ENCODE measurements at places on chromosomes 7 and 10. TPM values are rescaled to one million over a fixed set of nuclear protein-coding genes. Genes with fewer than 3 reads are reported as not detected.

The LIPK gene
- total RNA-seq = not detected

The GDI2 gene
- 250 TPM for total RNA-seq

The LIPN gene
- not detected for total RNA-seq

GRCh38 chr7:150326657-150327268, 3.4 kb upstream of the ACTR3C start:
- no peak for DNase-seq

DNA sequence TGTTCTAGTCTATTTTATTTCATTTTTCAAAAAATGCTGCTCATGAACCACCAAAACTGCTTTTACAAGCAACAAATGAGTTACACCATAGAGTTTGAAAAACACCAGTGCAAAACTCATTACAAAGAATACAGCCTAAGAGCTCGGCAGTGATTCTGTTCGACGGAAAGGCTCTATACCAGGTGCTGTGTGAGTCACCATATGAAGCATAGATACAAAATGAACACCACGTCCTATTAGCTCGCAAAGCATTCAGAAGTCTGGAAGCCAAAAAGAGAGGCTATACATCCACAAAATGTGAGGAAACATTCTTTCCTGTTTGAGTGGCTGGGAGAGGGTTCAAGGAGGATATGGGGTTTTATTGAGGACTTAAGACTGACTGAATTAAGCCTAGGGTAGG, 136.1 kb downstream of the ATE1 start:
- DNase-seq = no peak

- DNase-seq = no peak
Observed at GRCh38 chr7:157568770-157569584, 232.2 kb downstream of the DNAJB6 start.

DNA sequence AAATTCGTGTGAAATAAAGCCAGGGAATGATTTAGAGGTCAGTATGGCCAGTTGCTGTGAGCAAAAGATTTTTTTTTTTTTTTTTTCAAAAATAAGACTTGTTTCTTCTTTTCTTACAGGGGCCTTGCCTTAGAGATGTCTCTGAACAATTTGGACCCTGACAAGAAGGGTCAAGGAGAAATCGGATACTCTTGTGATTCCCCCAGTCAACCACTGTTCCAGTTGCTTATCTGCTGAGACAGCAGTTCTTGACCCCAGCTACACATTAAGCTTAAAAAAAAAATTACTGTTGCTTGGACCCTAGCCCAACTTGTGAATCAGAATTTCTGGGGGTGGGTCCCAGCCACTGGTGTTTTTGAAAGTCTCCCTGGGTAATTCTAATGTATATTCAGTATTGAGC, 12.0 kb upstream of the FMC1 start:
- DNase-seq = no peak

GRCh38 chr7:70466725-70467364, 665.1 kb upstream of the GALNT17 start:
- no peak for DNase-seq

DNA sequence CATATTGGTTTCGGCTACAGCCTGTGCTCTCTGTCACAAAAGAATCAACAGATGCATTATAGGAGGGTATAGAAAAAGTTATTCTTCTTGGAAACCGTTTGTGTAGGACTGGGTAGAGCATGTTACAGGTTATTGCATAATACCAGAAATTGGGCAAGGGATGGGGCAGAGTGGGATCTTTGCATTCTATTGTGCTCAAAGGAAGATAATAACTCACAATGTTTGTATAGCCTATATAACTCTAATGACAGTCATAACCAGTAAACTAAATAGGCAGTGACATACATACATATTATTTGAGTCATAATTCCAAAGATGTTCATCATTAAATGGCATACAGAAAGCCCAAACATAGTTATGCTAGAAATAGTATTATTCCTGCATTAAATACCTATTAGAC, 179.7 kb downstream of the XPNPEP1 start:
- no peak for DNase-seq

DNA sequence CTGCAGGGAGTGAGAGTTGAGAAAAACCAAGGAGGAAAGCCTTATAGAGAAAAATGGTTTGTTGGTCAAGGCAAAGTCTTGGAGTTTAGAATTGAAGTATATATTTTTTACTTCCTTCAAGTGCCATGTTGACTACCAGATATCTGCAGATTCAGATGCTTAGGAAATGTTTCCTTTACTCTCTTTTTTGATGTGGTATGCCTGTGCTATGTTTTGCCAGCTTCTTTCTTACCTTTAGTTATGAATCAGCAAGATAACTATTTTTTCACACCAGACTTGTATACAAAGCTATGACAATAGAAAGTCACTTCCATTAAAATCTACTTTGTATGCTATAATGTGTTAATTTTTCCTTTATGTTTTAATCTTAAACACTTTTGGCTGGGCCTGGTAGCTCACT, 3.6 kb downstream of the R3HCC1L start:
- DNase-seq = no peak

DNA sequence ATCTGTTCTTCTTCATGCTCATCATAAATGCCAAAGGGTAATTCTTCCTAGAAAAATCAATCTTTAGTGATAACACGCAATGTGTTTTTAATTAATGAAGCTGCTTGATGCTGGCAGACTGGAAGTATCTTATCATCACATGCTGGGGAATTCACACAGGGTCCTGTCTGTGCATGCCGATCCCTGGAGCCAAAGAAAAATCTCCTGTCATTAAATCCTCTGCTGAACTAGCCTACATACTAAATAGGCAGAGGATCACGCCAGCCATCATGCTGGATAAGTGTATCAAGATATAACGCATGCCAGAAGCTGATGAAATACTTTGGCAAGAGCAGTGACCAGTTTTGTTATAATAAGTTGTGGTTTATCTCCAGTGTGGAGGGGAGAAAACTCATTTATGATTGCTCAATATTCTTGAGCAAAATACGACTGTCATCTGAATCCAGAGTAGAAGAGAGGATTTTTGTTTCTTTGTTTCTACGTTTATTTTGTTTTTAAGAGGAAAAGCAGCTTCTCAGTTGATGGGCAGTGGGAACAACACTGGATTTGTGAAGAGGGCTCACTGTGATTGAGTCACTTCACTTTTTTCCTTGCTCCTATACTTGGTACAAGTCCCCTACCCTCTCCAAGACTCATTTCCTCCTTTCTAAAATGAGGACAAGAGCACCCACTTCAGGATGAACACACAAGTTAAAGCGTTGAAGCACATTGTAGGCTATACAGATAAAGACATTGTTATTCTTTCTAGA, 649.1 kb downstream of the TNS3 start:
- peak; percentile 84 for DNase-seq

All from NCI-H460 (cell line).